Right hindlimb (tissue), 1 donor: ENCODE measurements at places on chromosomes 11 and 22.

DNA sequence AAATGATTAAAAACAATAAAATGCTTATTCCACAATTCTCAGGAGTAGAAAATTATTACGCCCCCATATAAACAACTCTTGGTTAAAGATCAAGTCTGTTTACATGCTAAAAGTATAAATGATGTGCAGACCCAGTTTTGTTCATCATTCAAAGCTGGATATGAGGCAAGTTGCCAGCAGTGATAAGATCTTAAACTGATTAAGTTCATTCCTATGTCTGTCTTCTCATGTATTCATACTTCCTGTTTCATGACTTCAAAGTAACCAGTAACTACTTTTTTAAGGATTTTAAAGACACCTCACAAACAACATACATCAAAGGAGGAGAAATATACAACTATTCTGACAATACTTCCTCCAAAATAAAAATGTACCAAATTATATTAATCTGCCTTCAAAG, 55.0 kb upstream of the ARHGAP32 start:
- DNase-seq: no peak

DNA sequence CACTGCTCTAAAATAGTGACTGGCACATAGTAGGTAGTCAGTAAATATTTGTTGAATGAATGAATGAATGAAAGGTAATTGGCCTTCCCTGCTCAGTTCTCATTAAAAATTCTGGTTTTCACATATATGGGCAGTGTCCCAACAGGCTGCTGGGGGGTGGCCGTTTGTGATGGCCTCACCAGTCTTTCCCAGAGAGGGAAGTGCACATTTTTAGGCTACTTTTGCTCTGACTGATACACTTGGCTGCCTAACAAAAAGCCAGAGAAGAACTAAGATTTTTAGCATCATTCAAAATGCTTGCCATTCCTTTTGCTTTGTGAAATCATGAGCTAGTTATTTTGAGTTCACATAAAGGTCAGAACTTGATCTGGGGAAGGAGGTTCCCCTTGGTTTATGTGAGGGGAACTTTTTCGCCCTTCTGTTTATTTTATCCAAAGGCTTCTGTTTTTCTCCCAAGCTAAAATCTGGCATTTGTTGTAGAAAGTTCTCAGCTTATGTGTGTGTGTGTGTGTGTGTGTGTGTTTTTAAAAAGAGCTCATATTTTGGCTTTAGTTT, 83.1 kb downstream of the PTPRJ start:
- no peak for DNase-seq

DNA sequence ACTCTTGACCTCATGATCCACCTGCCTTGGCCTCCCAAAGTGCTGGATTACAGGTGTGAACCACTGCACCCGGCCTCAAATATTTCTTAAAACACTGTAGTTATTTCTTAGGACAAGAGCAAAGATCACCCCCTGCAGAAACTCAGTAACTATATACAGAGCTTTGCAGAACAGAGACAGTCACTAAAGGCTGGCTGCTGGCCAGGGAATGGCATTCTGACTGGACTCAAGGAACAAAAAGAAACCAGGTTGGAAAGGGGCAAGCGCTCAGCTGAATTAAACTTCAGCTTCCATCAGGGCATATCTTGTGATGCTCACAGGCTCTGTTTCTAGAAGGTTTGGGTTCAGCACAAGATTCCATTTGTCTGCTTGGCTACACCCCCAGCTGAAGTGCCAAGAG, 95.8 kb downstream of the ADAMTS15 start:
- no peak for DNase-seq

DNA sequence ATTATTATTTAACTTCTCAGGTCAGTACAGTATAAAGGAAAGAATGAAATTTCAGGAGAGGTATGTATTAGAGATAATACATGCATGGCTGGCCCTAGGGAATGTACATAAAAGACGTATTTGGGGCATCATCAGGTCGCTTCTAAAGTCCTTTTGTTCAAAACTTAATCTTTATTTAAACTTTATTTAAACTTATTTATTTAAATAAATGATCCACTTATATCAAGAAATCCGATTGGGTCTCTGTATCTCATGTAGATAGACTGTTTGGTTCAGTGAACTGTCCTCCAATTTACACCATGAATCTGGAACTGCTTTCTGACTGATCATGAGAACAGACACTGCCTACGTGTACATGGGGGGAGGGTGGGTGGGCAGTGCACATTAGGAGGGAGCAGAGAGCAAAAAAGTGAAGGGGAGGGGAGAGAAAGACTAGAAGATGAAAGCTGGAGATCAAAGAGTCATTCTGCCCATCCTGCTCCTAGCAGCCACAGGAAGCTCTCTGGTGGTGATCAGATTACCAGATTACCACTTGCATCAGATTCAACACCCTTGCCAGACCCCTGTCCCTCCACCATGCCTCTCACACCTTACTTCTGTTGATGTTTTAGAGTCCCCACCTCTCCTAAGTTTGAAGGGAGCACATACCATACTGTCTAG, 92.1 kb upstream of the MTMR2 start:
- no peak for DNase-seq

DNA sequence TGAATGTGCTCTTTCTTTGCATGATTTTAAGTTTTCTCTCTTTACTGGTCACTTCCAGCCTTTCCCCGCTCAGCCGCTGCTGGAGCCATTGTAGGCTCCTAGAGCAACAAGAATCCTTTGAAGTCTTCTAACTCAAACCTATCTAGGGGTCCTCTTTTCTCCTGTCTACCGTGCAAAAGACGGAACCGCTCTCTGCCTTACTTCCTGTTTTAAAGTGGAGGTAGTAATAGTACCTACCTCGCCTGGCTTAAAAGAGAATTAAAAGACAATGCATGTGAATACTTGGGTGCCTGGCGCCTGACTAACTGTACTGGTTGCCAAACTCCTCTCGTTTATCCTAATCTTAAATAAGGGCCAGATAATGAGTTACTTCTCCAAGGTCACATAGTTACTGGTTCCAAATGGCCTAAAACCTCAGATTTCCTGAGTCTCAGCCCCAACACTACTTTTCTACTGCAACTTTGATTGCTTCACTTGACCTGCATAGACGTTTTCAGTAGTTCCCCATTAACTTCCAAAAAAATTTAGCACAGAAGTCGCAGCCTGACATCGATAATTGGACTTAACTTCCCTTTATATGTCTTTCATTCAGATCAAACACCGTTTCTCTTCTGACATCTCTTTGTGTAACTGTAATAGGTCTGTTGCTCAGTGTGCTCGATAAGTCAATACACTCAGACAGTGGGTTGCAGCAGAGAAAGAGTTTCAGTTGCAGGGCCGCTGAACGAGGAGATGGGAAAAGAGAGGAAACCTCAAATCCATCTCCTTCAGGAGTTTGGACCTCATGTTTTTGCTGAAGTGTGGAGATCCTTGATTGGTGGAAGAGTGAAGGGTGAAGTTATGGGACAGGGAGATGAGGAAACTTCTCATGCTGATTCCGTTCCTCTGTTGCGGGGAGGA, 891 bp downstream of the SAMM50 start:
- no peak for DNase-seq

GRCh38 chr22:46327691-46328465, 7.6 kb upstream of the TRMU start:
- DNase-seq: no peak
